ENCODE measurements at places on chromosomes 1 and 21.
A peak's percentile ranks its signal among the peaks of the same experiment; 100 is the strongest.

DNA sequence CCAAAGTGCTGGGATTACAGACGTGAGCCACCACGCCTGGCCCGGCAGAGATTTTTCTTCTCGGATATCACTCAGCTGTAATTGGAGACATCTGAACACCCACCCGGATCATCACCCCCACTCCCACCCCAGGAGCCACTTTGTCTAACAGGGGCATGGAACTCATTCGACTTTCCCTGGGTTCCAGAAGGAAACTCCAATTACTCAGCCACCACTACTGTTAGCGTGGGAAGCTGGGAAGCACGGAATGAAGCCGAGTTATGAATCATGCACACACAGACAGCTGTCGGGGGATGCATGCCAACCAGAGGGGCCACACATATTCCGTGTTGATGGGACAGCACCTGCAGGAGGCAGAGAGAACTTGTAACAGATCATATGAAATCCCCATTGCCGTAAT lies 85.2 kb downstream of the HLCS start:
- DNase-seq, result no peak

- DNase-seq, result peak; percentile 81
Measured at GRCh38 chr1:197799271-197799670, 24.0 kb upstream of the DENND1B start.

DNA sequence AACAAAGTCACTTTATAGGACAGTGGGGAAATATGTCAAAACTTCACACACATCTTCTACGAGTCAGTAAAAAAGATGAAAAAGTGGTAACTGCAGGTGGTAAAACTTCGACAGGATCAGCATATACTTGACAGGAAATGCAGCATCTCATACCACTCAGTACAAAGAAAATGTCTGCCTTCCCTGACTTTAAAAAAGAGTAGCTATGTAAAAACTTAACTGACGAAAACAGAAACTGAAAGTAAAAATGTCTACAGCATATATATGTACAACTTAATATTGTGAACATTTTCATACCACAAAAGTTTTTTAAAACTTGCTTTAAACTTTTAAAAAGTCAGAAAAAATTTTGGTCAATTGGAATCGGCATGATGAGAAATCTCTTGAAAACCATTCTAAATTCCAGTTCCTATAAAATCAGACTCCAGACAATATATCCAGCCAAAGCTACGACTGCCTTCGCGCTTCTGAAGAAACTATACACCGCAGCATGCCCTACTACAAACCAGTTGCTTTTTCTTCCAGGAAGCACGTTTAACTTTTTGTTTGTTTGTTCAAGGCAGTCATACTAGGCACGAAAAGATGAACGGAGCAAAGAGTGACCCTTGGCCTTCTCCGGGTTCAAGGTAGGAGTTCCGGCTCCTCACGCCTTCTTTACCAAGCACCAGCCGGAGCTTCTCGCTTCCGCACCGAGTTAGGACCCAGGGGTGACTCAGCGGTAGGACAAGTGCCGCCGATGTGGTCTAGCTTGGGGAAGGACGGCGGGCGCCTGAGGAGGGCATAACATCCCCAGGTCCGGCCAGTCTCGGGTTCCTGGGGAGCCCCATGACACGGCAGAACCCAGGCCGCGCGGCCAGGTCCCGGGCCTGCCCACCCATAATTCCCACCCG lies 612 bp downstream of the PSMA5 start:
- DNase-seq, result no peak

GRCh38 chr1:27368869-27369582 lies 2.3 kb upstream of the MAP3K6 start:
- no peak for DNase-seq

DNA sequence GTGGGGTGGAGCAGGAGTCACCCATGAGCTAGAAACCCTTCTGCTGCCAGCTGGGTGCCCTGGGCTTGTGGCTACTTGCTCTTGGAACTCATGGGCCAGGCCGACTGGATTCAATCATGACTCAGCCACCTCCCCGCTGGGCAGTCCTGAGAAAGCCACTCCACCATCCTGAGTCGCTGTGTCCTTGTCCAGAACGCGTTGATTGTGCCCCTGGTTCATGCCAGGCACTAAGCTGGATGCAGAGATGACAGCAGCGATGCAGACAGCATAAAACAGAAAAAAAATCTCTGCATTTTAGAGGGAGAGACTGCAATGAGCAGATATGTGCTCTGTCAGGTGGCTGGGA lies 10.6 kb downstream of the PADI1 start:
- no peak for DNase-seq

GRCh38 chr1:88291611-88292354 lies 392.3 kb upstream of the PKN2 start:
- DNase-seq, result no peak

DNA sequence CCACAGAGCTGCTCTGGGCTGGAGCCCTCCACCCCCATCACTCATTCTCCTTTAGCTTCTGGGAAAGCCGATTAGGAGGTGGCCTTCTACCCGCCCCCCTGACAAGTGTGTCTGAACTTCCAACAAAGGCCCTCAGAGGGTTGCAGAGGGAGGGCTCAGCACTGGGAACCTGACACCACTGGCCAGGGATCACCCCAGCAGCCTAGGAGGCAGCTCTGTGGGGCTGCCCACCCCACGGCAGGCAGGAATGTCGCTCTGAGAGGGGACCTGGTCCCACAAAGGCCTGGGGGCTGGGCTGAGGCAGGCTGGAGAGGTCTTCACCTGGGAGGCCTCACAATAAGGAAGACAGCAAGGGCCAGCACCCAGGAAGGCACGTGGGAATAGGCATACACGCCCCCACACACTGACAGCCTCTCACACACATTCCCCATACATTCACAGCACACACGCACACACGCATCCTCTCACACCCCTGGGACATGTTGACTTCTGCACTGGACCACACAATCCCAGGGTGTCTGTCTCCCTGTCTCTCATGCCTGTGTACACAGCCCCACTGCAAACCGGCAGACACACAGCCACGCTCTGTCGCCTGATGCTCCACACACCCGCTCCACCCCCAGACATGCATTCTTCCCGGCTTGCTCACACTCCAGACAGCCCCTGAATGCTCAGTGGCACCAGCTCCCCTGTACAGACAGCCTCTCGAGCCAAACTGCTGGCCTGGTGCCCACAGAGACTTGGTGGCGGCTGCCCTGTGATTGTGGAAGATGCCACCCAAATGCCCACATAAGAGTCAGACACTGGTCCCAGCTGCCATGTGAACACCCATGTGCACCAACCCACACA lies 30.7 kb downstream of the DMBX1 start:
- DNase-seq, result no peak

DNA sequence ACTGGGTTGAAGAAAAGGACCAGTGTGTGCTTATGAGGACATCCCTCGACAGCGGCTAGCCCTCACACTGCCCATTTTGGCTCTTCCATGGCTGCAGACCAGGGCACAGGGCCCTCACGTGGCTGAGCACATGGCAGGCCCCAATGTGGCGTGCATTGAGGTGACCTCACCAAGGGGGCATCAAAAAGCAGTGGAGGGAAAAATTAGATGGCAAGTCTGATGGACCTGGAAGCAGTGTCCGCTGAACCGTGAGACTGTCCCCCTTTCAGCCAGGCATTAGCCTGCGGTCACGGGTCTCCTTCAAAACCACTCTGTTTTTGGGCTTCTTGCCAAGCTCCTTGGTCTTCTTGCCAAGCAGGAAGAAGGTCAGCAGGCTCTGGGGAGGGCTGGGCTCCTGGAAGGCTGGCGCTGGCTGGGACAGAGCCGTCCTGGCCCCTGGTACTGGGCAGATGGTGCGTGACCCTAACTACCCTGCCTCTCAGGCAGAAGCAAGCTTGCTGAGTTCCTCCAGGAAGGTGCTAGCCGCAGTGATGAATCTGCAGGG lies 30.8 kb downstream of the TRIM67 start:
- DNase-seq, result no peak

- DNase-seq, result no peak
Measured at GRCh38 chr1:81671038-81671437, 129.7 kb upstream of the ADGRL2 start.

DNA sequence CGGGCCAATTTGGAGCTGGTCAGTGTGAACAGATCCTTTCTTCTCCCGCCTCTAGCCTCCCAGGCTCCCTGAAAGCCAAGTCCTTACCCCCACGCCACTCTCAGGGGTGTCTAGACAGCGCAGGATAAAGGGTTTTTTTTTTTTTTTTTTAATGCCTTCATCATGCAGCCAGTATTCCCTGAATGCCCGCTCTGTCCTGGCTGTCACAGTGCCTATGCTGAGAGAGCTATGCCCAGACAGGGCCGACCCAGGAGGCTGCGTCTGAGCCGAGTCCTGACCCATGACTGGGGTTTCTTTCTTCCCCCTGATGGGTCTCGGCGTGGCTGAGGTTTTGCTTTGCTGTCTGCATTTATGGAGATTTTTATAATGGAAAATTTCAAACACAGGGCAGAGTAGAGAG lies 18.3 kb downstream of the SPSB1 start:
- no peak for DNase-seq

DNA sequence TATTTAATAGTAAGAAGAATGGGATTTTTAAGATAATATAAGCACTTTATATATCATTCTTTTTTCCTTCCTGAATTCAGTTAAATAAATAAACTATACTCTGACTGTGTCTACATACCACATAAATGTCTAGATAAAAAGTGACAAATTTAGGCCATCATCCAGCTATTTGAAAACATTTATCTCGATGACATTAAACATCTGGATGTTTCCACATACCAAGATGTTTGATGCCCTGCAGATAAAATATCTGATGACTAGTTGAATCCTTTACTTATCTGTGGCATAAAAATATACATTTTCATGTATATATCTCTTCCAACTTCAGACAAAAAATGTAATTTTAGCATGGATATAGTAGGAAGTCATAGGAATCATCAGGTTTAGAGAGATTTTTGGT lies 348.3 kb downstream of the DPYD start:
- DNase-seq, result no peak

DNA sequence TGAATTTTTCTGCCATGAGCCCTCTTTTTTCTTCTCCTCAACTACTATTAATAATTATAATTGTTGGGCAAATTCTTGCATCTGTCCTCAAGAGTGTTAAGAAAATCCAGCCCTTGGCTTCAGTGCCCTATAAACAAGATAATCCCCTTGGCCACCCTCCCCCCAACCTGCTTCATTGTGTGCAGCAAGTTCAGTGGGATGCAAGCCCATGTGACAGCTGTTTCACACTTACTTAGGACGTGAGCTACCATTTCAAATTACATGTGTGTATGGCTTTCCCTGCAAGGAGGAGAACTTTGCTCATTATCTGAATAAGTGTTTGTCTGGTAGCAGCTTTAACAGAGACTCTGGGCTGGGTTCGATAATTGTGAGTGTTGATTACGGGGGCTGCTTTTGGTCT lies 276.2 kb downstream of the CACNA1E start:
- no peak for DNase-seq

GRCh38 chr1:196607981-196608380 lies 259 bp downstream of the KCNT2 start:
- no peak for DNase-seq

DNA sequence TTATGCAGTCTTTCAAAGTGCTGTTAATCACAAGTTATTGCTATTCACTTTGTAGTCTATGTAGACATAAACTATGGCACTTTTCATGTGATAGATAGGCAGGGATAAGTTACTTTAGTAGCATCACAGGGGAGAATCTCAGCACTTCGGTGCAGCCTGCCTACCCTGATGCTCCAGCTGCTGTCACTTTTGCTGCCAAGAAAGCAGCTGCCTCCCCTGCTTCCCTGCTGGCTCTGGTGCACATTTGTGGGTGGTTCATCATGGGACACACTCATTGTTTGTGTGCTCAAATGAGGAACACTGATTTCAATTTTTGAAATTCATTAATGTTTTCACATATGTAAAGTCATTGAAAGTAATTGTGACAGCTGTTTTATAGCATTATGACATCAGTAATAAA lies 272.6 kb downstream of the S1PR1 start:
- DNase-seq, result no peak

- no peak for DNase-seq
Measured at GRCh38 chr1:50181027-50181663, 72.4 kb downstream of the ELAVL4 start.

- no peak for DNase-seq
Measured at GRCh38 chr1:226370144-226370923, 37.6 kb downstream of the PARP1 start.

- DNase-seq, result no peak
Measured at GRCh38 chr1:242824435-242824834, 299.9 kb upstream of the PLD5 start.

DNA sequence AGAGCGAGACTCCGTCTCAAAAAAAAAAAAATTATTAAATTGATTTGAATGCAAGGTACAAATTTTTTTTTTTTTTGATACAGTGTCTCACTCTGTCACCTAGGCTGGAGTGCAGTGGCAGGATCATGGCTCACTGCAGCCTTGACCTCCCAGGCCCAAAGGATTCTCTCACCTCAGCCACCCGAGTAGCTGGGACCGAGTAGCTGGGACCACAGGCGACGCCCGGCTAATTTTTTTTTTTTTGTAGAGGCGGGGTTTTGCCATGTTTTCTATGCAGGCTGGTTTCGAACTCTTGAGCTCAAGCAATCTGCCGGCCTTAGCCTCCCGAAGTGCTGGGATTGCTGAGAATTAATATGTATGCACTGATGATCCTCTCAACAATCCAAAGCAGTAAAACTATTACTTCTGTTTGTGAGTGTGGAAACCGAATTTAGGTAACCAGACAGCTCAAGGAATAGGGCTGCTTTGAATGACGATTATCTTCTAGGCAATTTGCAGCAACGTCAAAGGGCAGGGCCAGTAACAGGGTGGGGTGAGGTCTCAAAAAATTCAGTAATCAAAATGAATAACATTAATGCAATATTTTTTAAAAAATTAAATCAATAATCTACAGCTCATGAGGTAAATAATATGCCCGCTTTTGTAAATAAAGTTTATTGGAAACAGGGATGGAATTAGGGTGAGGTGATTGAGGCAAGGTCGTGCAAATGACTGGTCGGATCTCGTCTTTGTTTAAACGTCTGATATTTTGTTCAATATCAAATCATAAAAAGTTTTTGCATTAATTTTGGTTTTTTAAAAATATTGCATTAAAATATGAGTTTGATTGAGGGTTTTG lies 1.2 kb downstream of the CLSPN start:
- no peak for DNase-seq

DNA sequence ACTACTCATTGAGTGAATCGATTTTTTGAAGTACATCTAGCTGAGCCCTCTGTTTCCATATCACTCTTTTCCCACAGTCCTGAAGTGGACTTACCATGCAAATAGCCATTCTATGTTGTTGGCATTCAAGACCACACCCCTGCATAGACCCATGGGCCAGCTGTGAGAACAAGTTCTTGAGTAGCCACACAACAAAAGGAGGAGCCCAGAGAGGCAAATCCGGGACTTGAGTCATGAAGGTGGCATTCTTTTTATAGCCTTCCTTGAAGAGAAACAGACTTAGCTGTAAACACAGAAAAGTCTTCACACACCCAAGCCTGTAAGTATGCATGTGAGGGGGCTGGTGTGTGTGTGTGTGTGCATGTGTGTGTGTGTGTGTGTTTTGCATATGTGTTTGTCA lies 13.8 kb upstream of the SPRR5 start:
- DNase-seq, result no peak

DNA sequence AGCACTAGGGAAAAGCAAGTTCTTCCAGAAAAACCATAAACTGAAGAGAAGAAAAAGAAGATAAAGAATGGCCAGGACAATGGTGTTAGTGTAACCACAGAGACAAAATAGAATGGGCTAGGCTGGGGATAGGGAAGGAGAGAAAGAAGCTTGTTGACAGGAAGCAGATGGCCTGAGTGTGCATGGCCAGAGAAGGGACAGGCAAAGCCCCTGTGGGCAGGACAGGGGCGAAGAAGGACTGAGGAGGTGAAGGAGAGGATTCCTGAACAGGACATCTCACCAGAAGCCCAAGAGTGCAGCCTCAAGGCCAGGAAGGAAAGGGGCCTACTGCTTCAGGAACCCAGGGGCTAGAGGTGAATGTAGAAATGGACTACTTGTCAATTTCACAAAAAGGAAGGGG lies 29.3 kb downstream of the IQGAP3 start:
- no peak for DNase-seq

Measured in stromal cell of bone marrow (primary cell).